ENCODE measurements at places on chromosomes 7 and 10. TPM values are rescaled to one million over a fixed set of nuclear protein-coding genes. Genes with fewer than 3 reads are reported as not detected.

ARHGAP22 gene
- total RNA-seq = 60.2 TPM

NODAL gene
- total RNA-seq = not detected

DBF4 gene
- 38.8 TPM for total RNA-seq

RBP3 gene
- total RNA-seq = not detected

KIAA1549 gene
- total RNA-seq = 3.7 TPM

C10orf105 gene
- total RNA-seq = not detected

CLIP2 gene
- 89.9 TPM for total RNA-seq

SEMA3E gene
- total RNA-seq = 0.98 TPM

PDE6C gene
- not detected for total RNA-seq

SUN3 gene
- total RNA-seq = not detected

Measured in fibroblast of the aortic adventitia (primary cell).